Activated CD4-positive, alpha-beta T cell treated with anti-CD3 and anti-CD28 coated beads, Interleukin-10, Interleukin-2, amounts not matched to agents 100 ng/mL and 50 ng/mL, durations not matched to agents 16 hours and 8 hours (primary cell): ENCODE measurements at places on chromosomes 1 and 21.
A peak's percentile ranks its signal among the peaks of the same experiment; 100 is the strongest.

DNA sequence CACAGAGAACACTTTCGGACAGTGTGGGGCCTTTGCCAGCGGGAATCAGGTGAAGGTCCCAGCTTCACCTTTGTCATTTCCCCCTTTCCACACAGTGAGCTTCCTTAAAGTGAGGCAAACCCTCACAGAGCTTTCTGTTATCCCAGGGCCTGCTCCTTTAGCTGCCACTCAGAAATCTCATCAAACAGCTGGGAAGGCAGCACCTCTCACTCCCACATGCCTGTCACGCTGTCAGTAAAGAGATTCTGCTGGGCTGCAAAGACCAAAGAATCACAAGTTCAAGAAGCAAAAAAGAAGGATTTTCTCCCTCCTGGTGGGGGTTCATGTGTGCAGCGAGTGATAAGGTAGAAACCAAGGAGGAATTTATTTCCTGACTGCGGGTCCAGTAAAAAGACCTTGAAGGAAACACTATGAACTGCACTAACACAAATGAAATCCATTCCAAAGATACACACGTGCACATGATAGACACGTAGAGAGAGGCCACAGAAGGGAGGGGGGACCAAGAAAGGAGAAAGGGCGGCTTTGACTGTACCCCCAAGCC lies 44.0 kb downstream of the HTR6 start:
- DNase-seq: no peak

DNA sequence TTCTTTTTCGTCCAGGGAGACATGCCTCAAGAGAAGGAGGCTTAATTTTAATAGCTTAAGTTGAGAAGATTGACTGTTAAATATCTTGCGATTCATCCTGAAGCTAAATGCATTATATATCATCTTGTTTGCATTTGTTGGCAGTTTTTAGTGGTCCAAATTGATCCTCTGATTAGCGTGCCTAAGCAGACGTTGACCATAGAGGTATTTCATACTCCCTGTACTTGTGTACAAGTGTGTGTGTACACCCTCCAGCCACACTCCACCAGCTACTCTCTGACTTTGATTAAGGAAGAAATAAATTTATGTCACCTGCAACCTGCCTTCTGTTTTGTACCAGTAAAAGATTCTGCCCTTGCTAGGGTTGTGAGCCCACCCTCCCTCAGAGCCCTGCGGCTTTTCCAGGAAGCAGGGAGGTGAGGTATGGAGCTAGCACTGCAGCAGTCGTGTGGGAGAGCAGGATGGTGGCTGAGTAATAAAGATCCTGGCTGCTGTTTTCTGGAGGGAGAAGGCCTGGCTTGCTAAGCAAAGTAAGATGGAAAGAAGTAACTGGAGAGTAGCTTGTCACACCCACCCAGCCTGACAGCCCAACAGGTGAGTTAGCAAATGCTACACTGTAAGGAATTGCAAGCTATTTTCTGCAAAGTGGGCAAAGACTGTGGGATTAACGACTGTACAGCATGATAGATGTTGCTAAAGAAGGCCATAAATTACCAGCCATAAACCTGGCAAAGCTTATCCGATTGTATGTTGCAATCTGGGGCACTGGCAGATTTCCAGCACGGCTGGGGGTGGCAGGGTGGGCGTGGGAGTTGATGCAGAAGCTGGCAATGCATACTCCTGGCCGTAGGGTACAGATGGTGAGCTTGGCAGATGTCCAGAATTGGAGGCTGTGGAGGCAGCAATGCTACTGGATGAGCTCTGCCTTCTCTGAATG lies 170.2 kb downstream of the TNR start:
- DNase-seq: peak; percentile 3

DNA sequence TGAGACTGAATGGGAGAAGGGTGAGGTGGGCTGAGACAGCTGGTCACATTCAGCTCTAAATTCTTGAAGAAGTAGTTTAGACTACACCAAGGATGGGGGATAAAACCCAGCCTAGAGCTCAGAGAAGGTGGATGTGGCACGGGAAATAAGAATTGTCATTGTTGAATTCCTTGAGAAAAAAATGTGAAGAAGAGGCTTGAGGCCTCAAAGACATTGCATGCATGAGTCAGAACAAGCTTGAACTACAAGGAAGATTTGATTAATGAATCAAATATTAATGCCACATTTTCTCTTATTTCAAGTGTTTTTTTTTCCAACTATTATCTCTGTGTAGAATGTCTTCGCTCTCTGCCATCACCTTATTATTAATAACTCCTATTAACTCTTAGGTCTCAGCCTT lies 58.9 kb downstream of the MAP3K7CL start:
- DNase-seq: no peak

- no peak for DNase-seq
Measured at GRCh38 chr1:213936571-213936970, 51.2 kb upstream of the PROX1 start.

DNA sequence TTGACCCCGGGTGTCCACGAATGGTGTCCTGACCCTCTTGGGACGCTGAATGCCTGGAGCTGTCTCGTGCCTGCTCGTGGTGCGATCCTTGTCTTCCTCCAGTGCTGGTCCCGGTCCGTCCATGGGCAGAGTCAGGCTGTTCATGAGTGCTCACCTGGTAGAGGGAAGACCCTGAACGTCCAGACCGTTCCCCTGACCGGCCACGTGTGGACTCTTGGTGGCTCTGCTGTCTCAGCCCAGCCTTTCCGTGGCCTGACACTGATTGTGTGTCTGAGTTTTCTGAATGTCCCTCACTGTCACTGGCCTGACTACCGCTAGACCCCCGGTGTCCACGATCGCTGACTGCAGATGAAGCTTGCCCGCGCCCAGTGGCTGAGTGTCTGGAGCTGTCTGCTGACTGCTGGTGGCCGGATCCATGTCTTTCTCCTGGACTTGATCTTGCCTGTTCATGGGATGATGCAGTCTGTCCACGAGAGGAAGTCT lies 11.7 kb downstream of the FLG start:
- no peak for DNase-seq

- DNase-seq: no peak
Measured at GRCh38 chr1:14949270-14949835, 204.2 kb upstream of the TMEM51 start.

- no peak for DNase-seq
Measured at GRCh38 chr1:47849005-47849521, 148.1 kb downstream of the TRABD2B start.

- no peak for DNase-seq
Measured at GRCh38 chr1:4894566-4894965, 240.2 kb downstream of the AJAP1 start.

GRCh38 chr1:231931146-231931545 lies 304.6 kb downstream of the DISC1 start:
- DNase-seq: no peak

GRCh38 chr1:243726806-243727502 lies 123.1 kb downstream of the AKT3 start:
- no peak for DNase-seq

DNA sequence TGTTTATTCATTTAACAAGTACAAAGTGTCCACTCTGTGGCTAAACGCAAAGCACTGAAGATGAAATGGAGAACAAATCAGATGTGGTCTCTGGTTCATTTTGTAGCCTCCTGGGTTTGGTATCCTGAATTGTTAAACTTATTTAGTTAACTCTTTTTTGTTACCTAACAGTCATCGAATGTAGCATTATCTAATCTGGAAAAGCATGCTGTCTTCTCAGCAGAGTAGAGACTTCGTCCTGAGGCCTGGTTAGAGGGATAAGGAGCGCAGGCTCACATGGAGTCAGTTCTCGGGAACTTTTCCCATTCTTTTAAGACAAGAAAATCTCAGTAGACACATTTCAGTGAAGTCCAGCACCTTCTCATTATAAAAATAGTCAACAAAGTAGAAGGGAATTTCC lies 33.1 kb upstream of the SH3D21 start:
- DNase-seq: no peak

- no peak for DNase-seq
Measured at GRCh38 chr1:245986404-245987218, 520.5 kb downstream of the SMYD3 start.

DNA sequence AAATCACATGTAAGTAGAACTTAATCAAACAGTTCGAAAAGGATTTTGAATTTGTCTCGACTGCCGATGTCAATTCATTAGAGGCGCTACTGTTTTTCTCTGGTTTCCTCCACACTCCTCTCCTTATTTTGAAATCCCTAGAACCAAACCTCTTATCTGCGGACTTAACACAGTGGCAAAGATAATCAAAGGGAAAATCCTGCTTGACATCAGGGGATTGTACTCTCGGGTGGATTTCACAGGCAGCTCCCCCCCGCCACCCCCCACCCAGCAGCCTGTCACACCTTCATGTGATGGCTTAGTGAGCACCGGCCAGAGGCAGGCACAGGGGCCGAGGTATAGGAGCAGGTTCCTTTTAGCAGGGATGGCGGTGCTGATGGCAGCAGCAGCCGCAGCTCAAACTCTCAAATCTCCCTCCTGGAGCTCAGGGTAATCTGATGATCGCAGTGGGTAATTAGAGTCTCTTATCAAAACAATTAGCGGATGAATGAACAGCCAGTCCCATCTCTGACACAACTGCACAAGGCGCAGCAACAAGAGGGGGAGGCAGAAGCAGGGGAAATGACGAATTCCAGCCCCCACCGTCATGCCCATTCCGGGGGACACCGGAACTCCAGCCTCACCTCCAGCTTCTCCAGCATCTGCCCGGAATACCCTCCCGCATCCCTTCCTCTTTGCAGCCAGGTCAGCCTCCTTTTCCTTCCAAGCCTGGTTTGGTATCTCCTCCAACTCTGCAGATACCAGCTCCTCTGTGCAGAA lies 80.3 kb downstream of the SSBP3 start:
- DNase-seq: no peak

- DNase-seq: peak; percentile 20
Measured at GRCh38 chr1:165114022-165114888, 242.3 kb downstream of the LMX1A start.

DNA sequence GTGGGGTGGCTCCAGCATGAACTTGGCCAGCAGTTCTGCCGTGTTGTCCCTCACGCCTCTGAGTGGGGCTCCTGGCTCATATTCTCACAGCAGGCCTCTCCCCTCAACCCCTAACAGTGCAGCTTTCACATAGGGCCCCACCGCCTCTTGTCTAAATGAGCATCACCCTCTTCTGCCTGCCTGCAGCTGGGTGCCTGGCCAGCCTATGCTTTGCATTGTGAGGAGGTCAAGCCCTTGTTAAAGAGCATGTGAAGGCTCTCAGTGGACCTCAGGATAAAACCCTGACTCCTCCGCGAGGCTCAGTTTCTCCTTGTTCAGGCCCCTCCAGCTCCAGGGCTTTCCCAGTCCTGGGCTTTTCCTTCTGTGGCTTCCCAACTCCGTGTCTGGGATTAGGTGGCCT lies 34.8 kb downstream of the CRYAA start:
- DNase-seq: no peak

- DNase-seq: no peak
Measured at GRCh38 chr1:15004396-15004795, 149.2 kb upstream of the TMEM51 start.

DNA sequence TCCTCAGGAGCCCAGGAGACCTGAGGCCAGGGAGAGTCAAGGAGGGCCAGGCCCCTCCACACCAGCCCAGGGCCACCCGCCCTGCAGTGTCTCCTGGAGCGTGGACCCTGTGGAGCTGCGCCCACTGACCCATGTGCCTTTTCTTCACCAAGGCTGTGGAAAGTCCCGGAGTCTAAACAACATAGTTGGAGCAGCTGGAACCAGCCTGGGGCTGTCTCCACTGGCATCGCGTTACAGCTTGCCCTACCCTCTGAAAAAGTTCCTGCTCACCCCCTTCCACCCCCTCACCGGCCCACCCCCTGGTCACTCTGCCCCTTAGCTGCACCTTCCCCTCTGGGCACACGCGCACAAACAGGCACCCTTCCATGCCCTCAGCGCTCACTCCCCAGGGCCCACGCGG lies 18.3 kb downstream of the KCNC4 start:
- no peak for DNase-seq

- DNase-seq: no peak
Measured at GRCh38 chr1:53120659-53121058, 21.8 kb downstream of the SLC1A7 start.

DNA sequence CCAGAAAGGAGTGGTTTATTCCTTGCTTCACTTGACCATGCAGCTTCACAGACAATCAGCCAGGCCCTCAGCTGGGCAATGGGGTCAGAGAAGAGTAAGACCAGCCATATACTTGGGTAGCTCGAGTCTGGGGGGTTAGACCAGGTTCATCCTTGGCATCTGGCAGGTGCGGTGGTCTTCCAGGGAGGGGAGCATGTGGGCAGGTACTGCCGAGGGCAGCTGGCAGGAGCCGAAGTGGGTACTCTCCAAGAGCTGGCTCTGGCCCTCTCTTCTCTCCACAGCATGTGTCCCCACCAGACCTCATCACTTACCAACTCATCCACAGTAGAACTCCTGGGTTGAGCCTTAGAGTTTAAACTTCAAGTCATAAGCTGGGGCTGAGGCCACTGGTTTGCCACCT lies 156.8 kb downstream of the FOXD2 start:
- no peak for DNase-seq

DNA sequence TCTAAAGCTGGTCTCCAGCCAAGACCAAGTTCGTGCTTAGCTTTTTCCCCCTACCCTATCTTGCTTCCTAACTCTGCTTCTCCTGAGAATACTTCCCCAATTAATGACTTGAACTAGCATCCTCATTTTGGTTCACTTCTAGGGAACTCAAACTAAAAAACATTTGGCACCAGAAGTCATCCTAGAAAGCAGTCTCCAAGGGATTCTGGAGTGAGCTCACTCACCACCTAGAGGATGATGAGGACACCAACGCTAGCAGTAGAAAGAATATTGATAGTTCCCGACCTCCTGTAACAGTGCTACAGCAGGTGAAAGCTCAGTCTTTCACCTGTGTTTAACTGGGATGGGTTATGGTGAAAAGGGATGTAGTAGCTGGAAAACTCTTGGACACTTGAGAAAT lies 4.7 kb upstream of the PSMB2 start:
- DNase-seq: no peak

DNA sequence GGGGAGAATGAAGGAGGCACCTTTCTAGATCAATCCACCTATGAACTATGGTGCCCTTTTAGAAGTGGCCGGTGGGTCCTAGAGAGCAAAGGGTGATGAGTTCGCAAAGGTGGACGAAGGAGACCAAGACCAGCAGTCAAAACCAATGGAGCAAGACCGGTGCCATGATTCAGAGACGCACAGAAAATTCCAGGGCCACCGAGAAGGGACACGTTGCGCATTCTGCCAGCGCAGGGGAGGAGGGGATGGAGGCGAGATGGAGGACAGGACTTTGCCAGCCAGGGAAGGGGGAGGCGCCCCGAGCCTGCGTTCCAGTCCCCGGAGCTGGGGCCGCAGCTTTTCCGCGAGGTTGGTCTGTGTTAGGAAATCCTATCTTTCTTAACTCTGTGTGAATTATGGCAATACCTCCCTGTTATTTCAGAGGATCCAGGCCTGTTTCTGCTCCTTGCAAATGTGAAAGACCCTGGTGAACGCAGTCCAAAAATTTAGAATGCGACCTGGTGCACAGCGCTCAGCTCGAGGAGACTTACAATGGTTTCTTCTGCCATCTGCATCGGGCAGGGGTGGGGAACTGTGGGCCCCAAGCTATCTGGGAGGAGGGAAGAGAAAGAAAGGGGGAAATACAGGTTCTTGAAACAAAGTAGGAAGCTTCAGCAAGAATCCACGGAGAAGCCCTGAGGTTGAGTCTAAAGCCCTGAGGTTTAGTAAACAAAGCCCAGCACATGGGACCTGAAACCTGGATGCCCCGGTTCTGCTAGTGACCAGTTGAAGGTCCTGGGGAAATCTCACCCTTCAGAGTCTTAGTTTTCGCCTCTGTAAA lies 129.4 kb downstream of the MRPS6 start:
- no peak for DNase-seq
